Stimulated activated CD4-positive, alpha-beta T cell treated with anti-CD3 and anti-CD28 coated beads, Interleukin-15, amount 100 ng/mL, for 1 hour (primary cell): ENCODE measurements at places on chromosomes 4 and X.

DNA sequence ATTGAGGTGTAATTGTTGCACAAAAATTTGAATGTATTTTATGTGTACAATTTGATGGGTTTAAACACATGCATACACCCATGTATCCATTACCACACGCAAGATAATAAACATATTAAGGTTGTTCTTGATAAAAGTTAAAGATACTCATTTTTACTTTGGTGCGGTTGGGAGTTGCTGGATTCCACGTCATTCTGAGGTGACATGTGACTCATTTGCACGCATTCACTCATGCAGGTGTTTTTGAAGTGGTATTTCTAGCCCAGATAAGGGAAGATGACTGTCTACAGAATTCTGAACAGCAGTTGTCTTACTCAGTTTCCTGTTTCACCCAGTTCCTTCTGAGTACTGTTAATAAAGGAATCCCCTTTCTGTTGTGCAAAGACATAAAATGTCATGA is 142.0 kb downstream of the RTL3 start:
- DNase-seq: no peak

DNA sequence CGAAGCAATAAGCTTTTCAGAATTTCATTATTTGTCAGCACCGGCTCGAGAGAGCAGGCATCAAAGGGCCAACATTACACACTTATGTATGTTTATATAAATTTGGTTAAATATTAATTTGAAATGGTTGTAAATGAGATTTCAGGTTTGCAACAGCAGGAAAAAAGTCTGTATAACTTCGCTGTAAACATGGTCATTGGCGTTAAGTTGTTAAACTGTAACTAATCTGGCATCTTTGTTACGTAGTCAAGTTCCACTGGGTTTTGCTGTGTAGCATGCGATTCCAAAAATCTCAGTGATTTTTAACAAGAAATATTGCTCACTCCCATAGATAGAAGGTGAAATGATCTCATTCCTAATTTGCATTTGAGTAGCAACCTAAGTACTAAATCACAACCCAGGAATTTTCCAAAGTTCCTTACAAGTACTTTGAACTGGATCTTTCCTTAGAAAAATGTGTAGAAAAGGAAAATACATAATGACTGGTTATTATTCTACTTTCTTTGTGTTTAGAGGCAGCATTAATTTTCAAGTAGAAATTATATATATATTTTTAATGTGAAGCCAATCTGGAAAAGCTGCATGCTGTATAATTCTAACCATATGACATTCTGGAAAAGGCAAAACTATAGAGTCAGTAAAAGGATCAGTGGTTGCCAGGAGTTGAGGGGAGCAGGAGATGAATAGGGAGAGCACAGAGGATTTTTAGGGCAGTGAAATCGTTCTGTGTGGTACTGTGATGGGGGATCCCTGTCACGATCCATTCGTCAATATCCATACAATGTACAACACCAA is 222.1 kb downstream of the CBR4 start:
- DNase-seq: no peak

- DNase-seq: no peak
Measured at GRCh38 chr4:102825261-102826091, 1.9 kb downstream of the UBE2D3 start.

GRCh38 chrX:16643176-16643575 is 6.8 kb upstream of the S100G start:
- DNase-seq: no peak

DNA sequence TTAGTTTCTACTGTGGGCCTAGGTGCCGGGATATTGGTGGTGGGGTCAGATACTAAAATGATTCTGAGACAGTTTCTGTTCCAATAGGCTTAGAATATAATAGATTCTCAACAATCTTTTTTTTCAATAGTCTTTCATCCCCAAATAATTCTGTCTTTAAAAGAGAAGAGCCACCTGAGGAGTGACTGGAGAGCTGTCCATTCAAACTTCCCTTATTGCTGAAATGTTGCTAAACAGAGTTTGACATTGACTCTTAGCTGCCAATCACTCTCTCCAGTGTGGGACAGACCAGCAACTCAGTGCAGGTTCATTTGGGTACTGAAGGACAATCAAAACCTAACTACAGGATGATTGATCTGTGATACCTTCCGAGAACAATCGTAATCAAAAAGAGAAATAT is 12.4 kb upstream of the ADH7 start:
- DNase-seq: no peak

DNA sequence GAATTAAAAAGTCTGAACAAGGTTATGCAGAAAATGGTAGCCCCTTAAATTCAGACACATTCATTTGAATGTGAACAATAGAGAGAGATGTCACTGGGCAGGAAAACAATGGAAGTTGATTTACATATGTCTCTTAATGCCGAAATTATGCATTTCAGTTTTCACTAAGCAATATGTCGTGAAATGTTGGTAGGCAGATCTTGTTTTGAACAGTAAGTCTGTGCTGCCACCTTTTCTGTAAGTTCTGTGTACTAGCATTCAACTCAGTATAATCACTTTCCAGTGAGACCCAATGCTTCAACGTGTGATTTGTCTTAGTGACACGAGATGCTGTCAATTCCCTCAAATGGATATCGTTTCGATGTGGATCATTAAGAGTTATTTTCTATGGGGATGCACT is 222.7 kb upstream of the VCX3A start:
- DNase-seq: no peak

DNA sequence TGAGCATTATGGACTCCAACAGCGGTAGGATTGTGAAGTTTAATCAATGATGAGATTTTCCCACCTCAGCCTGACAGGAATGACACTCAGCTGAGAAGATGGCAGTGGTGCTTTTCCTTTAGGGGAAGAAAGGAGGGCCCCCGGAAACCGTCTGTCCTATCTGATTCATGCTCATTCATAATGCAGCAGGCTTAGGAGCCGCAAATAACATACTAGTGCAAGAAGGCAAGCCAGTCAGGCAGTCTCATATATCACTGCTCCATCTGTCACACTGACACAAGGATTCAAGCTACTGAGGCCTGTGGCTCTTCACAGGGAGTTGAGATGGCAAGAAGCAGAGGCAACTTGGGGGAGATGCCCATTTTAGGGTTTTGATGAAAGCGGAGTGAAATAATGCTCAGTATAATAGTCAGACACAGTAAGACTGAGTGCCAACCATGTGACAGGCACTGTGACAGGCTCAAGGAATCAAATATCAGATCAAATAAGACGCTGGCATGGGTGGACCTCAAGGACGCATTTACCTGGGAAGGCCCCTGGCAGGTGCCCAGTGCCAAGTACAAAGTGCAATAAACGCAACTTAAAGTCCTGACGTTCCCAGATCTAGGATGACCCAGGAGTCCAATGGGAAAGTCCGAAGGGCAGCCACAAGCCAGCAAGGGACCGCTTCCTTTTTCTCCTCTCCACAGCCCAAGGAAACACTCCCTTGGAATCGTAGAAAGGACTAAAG is 63.4 kb downstream of the FHDC1 start:
- DNase-seq: no peak

DNA sequence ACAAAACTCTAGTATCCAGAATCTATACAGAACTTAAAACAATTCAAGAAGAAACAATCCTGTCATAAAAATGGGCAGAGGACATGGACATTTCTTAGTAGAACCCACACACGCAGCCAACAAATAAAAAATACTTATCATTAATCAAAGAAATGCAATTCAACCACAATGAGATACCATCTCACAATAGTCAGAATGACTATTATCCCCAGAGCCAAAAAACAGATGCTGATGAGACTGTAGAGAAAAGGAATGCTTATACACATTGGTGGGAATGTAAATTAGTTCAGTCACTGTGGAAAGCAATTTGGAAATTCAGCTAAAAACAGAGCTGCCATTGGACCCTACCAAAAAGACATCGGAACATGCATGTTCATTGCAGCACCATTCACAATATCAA is 37.9 kb downstream of the RAB40AL start:
- no peak for DNase-seq

DNA sequence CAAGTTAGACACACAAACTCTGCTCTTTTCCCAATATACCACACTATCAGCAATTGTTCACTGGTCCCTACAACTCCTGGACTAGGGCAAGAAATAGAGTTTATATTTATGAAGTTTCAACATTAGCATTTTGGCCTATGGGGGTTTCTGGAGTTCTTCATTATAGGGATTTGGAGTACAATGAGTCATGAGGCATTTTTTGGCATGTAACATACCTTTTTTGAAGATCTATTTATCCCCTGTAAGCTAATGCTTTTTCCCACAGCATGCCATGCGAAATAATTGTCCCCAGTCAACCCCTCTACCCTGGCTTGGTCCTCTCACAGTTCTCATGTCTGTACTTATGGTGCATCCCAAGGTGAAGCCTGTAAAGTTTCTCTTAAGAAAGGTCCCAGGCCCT is 36.7 kb upstream of the EDA2R start:
- DNase-seq: no peak

DNA sequence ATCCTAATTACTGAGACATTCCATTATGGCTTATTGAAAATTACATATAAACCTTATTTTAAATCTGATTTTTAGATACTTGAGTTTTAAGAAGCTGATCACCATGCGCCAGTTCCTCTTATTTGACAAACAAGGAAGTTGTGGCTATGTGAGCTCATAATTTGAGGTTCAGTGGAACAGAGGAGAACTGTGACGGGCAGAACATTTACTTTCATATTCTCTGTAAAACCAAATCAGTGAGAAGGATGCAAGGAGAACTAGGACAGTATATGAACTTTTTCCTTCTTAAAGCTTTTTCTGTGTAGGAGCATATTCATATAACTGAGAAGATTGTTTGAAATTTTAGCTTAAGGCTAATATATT is 25.3 kb downstream of the STIM2 start:
- no peak for DNase-seq

DNA sequence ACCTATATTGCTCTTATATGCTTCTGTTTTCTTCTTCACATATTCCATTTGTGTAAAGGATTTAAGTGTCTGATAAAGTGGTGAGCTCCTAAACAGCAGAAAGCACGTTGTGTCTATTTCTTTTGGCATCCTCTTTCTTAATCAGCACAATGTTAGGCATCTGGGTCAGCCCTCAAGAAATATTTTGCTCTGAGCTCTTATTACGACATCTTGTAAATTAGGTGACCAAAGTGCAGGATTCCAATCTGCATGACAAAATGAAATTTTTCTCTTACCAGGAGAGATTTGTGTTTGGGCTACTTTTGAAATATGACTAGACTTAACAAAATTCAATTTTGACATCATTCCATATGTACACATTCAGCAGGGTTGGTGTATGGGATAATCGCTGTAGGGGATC is 210.0 kb upstream of the IGFBP7 start:
- DNase-seq: no peak

DNA sequence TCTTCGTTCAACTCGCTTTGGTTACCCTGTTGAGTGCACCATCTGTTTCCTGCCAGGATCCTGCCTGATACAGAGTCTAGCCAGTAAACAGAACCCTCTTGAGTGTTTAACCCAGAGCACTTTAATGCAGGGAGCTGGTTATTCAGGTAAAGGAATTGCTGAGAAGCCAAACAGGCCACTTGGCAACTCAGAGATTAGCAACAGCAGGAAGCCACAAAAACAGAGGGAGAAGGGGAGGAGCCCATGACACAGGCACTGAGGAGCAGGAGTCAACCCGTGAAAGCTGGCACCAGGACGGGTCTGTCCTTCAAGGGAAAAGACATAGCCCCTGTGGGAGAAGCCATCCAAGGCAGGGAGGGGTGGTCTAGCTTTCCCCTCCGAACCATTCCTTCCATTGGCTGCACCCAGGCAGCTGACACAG is 641.4 kb downstream of the ZNF674 start:
- no peak for DNase-seq

DNA sequence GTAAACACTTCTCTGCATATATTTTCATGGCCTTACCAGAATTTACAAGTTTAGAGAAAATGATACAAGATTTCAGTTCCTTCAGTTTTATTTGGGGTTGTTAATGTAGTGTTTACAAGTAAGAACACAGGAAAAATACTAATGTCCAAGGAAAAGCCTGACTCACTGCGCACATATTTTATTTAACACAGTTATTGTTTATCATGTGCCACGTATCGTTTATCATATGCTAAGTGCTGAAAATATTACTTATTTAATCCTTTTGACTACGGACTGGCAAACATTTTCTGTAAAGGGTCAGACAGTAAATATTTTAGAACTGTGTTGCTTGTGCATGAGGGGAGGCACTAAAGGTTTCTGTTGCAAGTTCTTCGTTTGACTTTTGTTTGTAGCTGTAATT is 794 bp downstream of the HSD17B13 start:
- DNase-seq: no peak

GRCh38 chr4:173045571-173045970 is 123.0 kb upstream of the GALNT7 start:
- no peak for DNase-seq

- no peak for DNase-seq
Measured at GRCh38 chr4:13329963-13330362, 154.2 kb downstream of the RAB28 start.

DNA sequence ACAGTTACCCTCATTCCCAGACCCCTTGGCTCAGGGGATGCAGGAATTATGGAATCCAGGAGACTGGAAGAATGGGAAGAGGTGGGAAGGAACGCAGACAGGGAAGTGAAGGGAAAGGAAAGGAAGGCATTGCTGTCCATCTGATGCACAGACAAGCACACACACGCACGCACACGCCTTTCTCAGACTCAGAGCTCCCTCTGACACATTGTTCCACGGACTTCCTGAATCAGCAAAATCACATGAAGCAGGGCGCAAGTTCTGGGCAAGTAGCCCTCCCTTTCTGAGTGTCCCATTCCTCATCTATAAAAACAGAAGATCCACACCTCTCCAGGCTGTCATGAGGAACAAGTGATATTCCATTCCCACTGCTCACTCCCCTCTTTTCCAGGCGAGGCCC is 13.2 kb downstream of the IQSEC2 start:
- no peak for DNase-seq

DNA sequence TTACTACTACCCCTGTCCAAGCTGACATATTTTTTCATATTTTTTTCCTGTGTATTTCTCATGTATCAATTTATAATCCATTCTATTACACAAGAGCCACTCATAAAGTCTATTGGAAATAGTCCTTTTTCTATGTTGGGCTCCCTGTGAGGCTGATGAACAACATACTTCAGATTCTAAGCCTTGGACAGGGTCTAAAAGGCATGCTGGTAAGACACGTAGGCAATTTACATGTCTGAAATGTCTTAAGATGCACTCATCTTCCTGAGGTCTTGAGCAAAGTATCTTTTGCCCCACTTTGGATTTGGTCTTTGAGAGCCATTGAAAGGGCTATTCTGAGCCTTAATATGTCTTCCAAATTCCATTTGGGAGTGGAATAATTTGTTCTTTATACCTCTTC is 31.8 kb downstream of the OCIAD1 start:
- no peak for DNase-seq

- DNase-seq: no peak
Measured at GRCh38 chrX:31093639-31093975, 21.8 kb upstream of the FTHL17 start.

- no peak for DNase-seq
Measured at GRCh38 chr4:71709961-71710360, 73.9 kb downstream of the GC start.

DNA sequence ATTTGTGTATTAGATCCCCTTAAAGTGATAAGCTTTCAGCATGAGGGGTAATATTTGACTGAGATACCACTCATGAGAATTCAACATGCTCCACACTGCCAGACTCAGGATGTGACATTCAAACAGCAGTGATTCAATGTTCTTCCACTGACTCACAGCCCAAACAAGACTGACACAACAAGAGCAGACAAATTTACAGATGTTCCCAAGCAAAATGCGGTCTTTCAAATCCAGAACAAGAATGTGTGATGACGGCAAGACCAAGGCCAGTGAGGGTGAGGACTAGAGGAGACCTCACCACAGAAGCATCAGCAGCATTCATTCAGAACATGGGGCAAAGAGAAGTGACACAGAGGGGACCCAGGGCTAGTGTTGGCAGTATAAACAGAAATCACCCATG is 99.3 kb upstream of the GRIA3 start:
- DNase-seq: no peak
